CD4-positive, alpha-beta memory T cell (primary cell): ENCODE measurements at places on chromosomes 4 and X.

DNA sequence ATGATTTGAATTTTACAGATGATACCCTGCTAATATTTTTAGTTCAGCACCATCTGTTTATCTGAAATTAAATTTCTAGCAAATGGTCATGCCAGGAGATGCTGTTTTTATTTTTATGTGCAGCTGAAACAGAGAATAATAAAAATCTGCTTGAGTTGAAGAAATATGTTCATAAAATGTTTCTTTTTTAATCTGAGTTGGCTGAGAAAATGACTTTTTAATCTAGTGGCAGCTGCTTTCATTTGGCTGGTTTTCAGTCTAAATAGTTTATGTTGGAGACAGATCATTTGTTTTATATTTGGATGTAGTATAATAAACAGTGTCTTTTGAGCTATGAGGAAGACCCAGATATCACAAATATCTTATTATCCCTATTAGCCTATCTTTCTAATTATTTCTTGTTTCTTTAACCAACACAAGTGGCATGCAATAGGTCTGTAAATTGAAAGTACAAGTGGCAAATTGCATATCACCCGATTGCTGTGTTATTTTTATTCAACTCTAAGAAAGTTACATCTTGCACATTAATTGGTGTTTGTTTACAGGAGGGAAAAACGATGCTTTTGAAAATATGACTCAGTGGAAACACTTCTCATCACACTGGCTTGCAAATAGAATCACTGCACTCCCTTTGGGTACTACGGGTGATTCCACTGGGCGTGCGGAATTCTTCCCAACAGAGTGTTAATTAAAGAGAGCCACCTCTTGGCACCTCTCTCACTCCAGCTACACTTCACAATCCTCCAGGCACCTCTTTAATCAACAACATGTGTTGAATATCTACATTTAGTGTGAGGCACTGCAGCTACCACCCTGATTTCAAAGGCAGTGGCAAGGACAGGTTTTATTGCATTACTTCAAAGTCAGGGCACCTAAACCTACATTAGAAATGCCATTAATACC is 51.7 kb upstream of the AP1S2 start:
- no peaks in the 10 kb centered on the region for H3K36me3 ChIP-seq
- no peaks in the 10 kb centered on the region for H3K27me3 ChIP-seq
- no peak overlapping the region for H3K27ac ChIP-seq
- no peak for DNase-seq
- no peaks in the 10 kb centered on the region for H3K4me1 ChIP-seq
- H3K4me3 ChIP-seq = no peak overlapping the region

- no peak for DNase-seq
- no peak overlapping the region for H3K27ac ChIP-seq
- peaks cover 9% of the 10 kb centered on the region for H3K4me1 ChIP-seq
- H3K36me3 ChIP-seq = no peaks in the 10 kb centered on the region
- H3K27me3 ChIP-seq = no peaks in the 10 kb centered on the region
Observed at GRCh38 chrX:134173541-134174272, 63.3 kb upstream of the CCDC160 start.

GRCh38 chr4:153176938-153177337 is 27.3 kb upstream of the TRIM2 start:
- no peaks in the 10 kb centered on the region for H3K36me3 ChIP-seq
- no peak for DNase-seq
- H3K27ac ChIP-seq = no peak overlapping the region

- no peak overlapping the region for H3K27ac ChIP-seq
- no peak for DNase-seq
- H3K4me1 ChIP-seq = no peaks in the 10 kb centered on the region
- H3K36me3 ChIP-seq = no peaks in the 10 kb centered on the region
Observed at GRCh38 chr4:6403400-6403685, 69.1 kb downstream of the PPP2R2C start.
